ENCODE measurements at places on chromosomes 12 and 14.
A peak's percentile ranks its signal among the peaks of the same experiment; 100 is the strongest.

- DNase-seq = no peak
Observed at GRCh38 chr12:25617991-25618390, 64.9 kb upstream of the LMNTD1 start.

DNA sequence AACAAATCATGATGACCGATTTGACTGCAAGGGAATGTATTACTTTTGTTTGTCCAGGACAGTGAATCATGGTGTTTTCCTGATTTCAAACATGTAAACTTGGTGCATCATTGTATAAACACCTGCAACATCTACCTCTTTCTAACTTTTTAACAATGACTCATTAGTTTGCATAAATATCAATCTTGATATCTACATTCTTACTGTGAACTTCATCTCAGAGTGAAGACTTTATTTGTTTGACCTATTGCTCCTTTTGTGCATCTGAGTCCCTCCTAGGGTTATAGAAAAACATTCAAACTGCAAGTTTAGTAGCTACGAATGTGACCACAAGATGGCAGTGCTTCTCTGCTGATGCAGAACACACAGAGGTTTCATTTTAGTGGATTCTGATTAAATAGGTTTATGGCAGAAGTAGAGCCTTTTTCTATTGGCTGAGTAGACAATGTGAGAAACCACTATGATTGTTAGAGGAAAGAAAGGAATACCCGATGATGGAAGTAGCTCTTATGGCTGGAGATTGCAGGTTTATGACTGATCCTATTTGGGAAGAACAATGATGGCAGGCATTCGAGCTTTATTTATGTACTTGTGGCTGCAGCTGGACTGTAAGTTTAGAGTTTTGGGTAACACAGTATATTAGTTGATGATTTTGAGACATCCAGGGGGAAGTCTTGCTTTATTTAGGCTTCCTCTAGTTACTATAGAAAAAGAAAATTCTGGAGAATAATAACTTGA lies 244.2 kb upstream of the OR4E1 start:
- DNase-seq = peak; percentile 33

DNA sequence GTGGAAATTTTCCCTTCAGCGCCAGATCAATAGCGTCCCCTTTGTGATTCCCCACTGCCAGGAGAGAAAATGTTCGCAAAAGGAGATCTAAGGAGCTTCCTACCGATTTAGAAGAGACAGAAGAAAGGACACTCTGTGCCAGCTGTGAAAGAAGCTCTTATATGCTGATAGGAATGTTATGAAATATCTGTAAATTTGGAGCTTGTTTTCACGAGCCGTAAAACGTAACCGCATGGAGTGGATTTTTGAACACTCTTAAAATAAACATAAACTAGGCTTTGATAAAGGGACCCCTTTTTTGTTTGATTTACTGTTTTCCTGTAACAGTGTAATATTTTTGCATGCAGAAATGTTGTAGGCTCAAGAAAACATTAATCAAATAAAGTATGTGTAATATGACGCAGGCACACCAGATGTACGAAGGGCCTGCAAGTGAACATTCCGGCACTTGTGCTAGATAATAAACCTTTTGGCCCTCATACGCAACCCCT lies 346.8 kb downstream of the ETNK1 start:
- no peak for DNase-seq

DNA sequence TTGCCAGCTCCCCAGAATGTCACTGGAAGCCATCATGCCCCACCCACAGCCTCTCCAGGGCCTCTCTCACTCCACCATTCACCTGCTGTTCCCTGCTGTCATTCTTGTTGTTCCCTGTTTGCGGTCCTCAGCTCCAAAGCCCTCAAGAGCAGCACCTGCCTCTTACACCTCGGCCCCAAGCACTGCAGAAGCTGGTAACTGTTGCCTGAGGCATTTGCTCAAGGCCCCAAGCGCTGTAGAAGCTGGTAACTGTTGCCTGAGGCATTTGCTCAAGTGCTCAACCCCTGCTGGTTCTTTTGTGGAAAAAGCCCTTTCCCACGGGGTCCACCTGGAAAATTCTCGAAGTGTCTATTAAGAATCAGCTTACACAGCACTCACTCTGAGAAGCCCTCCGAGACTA lies 78.0 kb downstream of the ARL6IP4 start:
- DNase-seq = no peak

DNA sequence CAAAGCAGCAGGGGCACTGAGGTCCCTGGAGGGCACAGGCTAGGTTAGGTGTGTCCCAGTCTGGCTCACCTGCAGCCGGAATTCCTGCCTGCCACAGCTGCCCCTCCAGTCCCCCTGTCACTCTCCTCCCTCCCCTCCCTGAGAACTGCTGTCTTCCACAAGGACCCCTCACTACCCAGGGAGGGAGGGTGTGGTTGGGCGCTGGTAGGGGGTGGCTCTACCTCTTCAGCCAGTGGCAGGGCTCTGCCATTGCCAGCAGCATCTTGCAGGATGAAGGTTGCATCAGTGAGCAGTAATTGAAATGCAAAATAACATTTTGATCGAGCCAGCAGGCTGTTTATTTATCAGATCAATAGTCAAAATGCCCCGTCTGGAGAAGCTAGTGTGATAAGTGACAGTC lies 45.7 kb downstream of the ESRRB start:
- no peak for DNase-seq

Data from stimulated activated CD4-positive, alpha-beta T cell treated with anti-CD3 and anti-CD28 coated beads, Interleukin-12 subunit alpha, Interleukin-12 subunit beta, amount 100 ng/mL, for 4 hours (primary cell).